ENCODE measurements at places on chromosomes 6 and 20.
A peak's percentile ranks its signal among the peaks of the same experiment; 100 is the strongest.

GRCh38 chr6:161235776-161236633 is 37.9 kb downstream of the AGPAT4 start:
- no peak for DNase-seq

GRCh38 chr6:42426191-42426590 is 25.5 kb downstream of the TRERF1 start:
- DNase-seq = no peak

DNA sequence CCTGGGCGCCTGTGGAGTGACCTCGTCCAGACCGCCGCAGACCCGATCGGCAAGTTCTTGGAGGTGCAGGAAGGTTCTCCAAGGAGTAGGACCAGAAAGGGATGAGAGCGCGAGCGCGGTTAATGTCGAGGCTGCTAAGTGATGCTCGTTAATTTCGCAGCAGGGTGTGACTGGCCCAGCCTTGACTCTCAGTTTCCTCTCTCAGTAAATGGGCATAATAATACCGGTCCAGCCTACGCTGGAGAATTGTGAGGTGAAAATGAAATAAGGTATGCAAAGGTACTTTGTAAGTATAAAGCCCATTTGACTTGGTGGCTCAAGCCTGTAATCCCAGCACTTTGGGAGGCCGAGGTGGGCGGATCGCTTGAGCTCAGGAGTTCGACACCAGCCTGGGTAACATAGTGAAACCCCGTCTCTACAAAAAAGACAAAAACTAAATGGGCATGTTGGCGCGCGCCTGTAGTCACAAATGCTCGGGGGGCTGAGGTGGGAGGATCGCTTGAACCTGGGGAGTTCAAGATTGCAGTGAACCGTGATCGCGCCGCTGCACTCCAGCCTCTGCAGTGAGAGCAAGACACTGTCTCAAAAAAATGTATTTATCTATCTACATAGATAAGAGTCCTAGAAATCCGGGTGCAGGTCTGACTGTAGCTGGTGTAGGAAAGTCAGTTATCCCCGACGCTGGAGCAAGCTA is 634 bp upstream of the BTBD9 start:
- no peak for DNase-seq

DNA sequence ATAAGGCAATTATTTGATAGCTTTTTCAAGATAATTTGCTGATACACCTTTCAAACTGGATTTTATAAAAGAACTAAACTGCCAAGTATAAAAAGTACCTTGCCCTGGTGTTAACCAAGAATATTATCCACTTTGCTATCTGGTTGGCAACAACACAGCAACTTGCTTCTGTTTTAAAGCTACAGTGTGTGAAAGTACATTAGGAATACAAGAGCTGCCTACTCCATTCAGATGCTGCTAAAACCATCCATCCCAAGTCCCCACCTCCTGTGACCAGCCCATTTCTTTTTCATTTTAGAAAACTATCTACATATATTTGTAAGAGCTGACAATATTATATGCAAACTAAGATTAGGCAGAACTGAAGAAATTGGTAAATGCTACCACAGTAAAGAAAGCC is 12.8 kb downstream of the CLDN20 start:
- no peak for DNase-seq

GRCh38 chr20:62956387-62957135 is 4.1 kb downstream of the SLC17A9 start:
- DNase-seq = no peak

- no peak for DNase-seq
Measured at GRCh38 chr6:12266571-12266970, 23.6 kb upstream of the EDN1 start.

GRCh38 chr6:164121527-164121926 is 707.0 kb downstream of the QKI start:
- DNase-seq = no peak

- DNase-seq = no peak
Measured at GRCh38 chr6:78505178-78505577, 362.2 kb upstream of the IRAK1BP1 start.

- no peak for DNase-seq
Measured at GRCh38 chr20:62979876-62980373, 26.8 kb downstream of the BHLHE23 start.

- DNase-seq = peak; percentile 95
Measured at GRCh38 chr6:158488065-158488464, 71.8 kb upstream of the TMEM181 start.

DNA sequence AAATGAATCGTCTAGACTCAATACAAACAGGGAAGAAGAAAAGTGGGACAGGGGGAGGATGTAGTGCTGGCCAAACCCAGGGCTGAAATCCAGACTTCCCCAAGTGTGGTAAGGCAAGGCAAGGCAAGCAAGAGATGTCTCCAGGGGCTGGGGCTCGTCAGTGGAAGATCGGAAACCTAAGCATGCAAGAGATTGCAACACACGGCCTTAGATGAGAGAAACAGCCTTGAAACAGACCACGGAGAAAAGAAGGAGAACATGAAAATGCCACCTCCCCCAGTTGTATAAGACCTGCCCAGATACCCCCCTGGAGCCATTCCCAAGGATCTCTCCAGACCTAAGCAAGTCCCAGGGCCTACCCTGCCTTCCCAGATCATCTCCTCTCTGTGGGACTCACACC is 20.0 kb downstream of the VEGFA start:
- no peak for DNase-seq

- DNase-seq = no peak
Measured at GRCh38 chr6:77440206-77440976, 22.9 kb downstream of the HTR1B start.

GRCh38 chr20:42581311-42581710 is 608.4 kb downstream of the PTPRT start:
- DNase-seq = no peak

DNA sequence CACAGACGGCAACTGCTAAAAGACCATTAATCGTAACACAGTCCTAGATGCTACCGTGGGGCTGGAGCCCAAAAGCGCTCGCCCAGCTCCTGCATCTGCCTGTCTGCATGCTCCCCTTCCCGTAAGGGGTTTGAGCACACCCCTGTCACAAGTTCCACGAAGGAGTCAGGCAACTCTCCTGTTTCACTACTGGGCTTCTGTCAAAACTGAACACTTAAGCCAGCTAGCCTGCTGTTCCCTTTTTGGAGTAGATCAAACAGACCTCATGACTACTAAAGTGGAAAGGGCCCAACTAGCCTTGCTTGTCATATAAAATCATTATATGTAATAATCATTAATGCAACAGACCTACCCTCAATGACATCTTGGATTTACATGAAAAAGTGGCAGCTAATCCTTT is 61.3 kb downstream of the TRMT11 start:
- DNase-seq = no peak

DNA sequence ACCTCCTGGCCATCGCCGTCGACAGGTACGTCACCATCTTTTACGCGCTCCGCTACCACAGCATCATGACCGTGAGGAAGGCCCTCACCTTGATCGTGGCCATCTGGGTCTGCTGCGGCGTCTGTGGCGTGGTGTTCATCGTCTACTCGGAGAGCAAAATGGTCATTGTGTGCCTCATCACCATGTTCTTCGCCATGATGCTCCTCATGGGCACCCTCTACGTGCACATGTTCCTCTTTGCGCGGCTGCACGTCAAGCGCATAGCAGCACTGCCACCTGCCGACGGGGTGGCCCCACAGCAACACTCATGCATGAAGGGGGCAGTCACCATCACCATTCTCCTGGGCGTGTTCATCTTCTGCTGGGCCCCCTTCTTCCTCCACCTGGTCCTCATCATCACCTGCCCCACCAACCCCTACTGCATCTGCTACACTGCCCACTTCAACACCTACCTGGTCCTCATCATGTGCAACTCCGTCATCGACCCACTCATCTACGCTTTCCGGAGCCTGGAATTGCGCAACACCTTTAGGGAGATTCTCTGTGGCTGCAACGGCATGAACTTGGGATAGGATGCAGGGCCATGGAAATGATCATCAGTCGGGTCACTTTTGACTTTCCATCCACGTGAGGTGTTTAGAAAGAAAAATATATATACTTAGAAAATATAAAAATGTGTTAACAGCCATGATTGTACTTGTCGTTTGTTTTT is 868 bp downstream of the MC3R start:
- no peak for DNase-seq

GRCh38 chr6:124772733-124773319 is 189.4 kb upstream of the RNF217 start:
- no peak for DNase-seq

- no peak for DNase-seq
Measured at GRCh38 chr6:27811451-27811772, 100.8 kb downstream of the OR2B2 start.

DNA sequence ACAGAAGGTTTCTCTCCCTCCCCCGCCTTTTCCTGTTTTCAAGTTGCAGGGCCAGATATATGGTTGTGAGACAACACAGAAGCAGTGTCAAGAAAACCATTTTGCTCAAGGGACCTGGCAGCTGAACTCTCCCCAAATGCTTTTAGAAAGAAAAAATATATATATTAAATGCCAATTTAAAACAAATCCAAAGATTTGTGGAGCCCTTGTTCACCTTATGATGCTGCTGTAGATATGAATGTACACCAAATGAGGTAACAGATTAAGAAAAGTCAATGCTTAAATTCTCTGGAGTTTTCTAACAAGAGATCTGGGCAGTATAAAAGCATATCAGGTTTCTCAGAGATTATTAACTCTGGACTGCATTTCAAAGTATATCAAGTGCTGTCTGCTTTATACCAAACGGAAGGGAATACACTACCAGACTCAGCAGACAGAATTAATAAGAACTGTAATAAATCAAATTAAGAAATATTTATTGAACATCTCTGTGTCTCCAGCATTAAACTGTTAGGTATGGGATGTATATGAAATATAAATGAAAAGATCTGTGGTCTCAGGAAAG is 357.5 kb downstream of the HDGFL1 start:
- no peak for DNase-seq

DNA sequence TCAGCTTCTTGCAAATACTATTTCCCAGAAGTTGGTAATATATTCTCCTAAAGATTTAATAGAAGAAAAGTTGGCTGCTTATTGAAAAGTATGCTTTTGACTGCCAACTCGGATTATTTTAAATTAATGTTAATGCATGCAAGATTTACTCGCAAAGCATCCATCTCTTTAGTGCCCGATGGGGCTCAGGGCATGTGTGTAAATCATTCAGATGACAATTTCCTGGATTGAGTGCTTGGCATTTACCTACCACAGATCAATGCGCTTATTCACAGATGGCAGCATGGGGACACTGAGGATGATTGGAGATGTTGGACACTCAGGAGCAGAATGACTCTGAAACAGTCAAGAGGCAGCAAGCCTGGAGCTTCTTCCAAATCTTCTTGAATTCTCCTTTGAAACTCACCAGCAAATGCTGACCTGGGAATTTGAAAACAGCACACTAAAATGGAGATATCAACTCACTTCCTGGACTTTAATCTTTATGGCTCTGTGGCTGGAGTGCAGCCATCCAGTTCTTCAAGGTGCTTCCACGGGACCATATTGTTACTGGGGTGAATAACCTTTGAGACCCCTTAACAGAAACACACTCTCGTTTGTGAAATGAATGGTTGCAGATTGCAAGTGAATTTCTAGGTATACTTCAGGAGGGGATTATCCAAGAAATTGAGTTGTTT is 34.1 kb upstream of the TIAM2 start:
- DNase-seq = no peak

GRCh38 chr20:46014517-46015396 is 6.0 kb downstream of the MMP9 start:
- DNase-seq = no peak

DNA sequence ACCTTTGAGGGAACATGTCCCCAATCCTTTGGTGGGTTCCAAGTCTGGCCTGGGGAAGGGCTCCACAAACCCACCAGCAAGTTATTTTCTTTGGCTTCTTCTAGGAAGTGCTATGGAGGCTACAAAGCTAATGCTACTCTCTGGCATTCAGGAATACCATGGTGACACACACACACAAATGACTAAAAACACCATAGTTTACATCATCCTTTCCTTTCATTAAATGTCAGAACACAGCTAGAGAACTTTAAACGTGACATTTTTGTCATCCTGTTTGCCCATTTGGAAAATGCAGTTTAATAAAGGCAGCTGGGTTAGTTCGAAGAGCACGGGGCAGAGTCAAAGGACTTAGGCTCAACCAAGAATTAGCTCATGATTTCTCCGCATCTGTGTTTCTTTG is 40.2 kb upstream of the PROKR2 start:
- DNase-seq = no peak

GRCh38 chr20:32655903-32656512 is 17.7 kb downstream of the C20orf203 start:
- no peak for DNase-seq

GRCh38 chr20:35355372-35355771 is 56.4 kb downstream of the UQCC1 start:
- DNase-seq = no peak

DNA sequence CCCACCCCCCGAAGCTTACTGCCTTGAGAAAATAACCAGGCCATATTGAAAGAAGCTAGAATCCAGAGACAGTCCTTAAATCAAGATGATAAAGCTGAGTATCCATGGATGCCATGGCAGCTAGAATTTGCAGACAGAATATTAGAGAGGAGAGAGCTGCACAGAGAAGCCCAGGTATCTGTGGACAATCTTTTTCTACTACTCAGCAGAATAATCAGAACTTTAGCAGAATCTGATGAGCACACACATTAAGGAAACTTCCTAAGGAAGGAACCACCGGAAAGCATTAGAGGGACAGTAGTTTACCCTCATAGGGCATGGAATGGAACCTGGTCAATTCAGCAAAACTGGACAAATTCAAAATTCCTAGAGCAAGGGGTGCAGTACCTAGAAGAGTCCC is 1001.7 kb downstream of the HACE1 start:
- DNase-seq = no peak

DNA sequence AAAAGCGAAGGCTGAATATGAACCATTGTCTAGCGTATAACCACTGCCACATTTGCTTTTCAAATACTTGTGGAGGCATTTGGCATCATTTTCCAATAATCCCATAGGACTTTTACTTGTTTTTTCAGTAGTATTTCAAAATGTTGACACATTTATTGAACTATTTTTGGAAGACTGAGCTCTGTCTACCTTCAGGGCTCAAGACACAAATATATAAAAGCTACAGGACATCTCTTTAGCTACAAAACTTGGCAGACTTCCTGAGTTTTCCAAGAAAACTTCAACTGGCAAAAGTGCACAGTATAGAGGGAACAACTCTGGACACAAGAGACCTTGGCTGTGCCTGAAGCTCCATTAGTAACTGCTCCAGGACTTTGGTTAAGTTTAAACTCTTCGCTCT is 13.4 kb downstream of the EPB41L2 start:
- no peak for DNase-seq
